ENCODE measurements at places on chromosomes 1 and 21.

- no peak for DNase-seq
Measured at GRCh38 chr1:180343921-180344769, 114.1 kb downstream of the LHX4 start.

DNA sequence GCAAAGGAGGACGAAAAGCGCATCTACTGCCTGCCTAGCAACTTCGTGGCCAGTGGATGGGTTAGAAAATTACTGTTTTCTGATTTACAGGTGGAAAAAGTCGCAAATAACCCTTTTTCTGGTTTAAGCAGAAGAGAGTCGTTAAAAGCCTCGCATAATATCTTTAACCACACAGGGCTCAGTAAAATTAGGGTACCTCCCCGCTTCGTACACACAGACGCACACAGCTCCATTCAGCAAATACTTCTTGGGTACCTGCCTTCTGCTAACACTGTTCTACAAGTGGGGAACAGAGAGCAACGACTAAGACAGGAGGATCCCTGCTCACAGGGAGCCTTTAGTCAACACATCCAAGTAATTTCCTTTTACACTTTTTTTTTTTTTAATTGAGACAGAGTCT is 704 bp downstream of the ALG6 start:
- DNase-seq: no peak

DNA sequence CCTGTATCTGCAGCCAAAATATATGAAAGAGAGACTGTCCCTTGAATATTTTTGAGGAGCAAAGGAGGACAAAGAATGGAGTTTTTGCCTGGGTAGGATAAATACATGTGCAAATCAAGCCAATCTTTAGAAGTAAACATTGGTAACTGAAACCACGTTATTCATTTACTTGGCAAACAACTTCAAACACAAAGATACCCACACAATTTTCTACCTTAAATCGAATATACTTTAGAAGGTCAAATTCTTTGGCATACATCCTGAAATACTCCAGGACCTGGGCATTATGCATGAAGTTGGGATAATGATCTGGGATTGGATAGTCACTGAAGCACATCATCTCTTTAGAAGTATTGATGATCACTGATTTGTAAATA is 9.6 kb downstream of the FMO5 start:
- no peak for DNase-seq

GRCh38 chr1:187883356-187883755 is 1054.6 kb downstream of the PLA2G4A start:
- DNase-seq: no peak

GRCh38 chr1:162475539-162476185 is 22.0 kb upstream of the UHMK1 start:
- no peak for DNase-seq

- DNase-seq: no peak
Measured at GRCh38 chr1:151692226-151692625, 24.4 kb downstream of the CELF3 start.

DNA sequence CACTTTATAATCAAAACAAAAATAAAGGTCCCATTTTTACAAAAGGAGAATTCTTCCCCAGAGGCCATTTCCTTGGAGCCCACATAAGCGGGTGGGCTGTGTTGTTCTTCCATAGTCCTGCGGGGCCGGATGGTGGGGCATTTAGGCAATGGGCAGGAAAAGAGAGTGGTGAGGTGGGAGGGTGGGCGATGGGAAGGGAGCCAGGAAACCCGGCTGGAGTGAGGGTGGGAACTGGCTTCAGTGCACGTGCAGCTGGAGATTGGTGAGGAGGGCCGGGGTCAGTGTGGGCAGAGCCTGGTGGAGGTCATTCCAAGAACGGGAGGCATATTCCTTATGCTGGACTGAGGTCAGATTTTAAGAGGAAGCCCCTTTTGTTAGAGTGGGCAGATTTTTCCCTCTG is 13.6 kb downstream of the NENF start:
- no peak for DNase-seq

DNA sequence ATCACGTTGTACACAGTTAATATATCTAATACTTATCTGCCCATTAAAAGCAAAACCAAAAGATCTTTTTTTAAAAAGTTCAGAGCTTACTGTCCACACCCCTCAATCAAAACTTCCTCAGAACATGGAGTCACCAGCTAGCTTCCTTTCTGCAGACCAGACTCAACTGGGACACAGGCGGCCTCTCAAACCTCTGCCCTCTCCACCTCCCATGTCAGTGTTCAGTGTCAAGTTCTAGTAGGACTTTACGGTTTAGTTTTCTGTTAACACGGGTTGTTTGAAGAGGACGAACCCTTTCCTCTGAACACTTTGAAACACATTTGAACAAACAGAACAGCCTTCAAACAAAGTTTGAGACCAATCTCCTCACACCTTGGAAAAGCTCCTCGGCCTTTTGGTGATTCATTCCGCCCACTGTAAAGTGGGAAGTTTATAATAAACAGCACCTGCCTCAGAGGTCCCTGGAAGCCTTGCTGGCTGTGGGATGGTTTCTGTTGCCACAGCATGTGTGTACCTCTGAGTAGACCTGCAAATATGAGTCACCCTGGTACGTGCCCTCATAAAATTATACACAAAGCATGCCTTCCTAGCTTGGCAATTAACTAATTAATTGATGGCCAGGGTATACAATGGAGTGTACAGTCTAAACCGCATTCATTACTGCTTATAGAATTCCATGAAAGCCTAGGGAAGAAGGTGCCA is 48.4 kb upstream of the SIPA1L2 start:
- no peak for DNase-seq

- no peak for DNase-seq
Measured at GRCh38 chr1:44289530-44289929, 65.5 kb downstream of the ERI3 start.

GRCh38 chr1:161706482-161707347 is at the start of gene FCRLA:
Gene FCRLA, plus strand, starts transcription at chr1:161707229. Its CDS starts 36 bp downstream, at chr1:161707265.
- DNase-seq: no peak

DNA sequence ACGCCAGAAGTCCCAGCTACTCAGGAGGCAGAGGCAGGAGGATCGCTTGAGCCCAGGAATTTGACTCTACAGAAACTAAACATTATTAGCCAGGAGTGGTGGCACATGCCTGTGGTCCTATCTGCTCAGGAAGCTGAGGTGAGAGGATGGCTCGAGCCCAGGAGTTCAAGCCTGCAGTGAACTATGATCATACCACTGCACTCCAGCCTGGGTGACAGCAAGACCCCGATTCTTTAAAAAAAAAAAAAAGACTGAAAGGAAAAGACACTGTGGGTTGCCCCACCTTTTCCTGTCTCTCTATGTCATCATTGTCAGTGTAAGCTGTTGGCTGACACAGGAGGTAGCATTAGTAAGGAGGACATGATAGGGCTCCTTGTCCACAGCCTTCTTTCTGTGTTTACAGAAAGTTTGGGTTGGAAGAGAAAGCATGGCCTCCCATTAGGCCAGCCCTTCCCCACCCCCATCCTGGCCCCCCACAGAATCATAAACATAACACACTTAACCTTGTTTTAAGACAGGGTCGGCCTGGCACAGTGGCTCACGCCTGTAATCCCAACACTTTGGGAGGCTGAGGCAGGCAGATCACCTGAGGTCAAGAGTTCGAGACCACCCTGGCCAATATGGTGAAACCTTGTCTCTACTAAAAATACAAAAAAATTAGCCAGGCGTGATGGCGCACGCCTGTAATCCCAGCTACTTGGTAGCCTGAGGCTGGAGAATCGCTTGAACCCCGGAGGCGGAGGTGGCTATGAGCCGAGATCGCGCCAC is 20.6 kb upstream of the RCAN3 start:
- no peak for DNase-seq

GRCh38 chr1:202151045-202151444 is 6.5 kb upstream of the ARL8A start:
- DNase-seq: no peak

- no peak for DNase-seq
Measured at GRCh38 chr1:85888921-85889320, 180.7 kb upstream of the ZNHIT6 start.

- DNase-seq: no peak
Measured at GRCh38 chr1:178933105-178933561, 62.3 kb upstream of the ANGPTL1 start.

DNA sequence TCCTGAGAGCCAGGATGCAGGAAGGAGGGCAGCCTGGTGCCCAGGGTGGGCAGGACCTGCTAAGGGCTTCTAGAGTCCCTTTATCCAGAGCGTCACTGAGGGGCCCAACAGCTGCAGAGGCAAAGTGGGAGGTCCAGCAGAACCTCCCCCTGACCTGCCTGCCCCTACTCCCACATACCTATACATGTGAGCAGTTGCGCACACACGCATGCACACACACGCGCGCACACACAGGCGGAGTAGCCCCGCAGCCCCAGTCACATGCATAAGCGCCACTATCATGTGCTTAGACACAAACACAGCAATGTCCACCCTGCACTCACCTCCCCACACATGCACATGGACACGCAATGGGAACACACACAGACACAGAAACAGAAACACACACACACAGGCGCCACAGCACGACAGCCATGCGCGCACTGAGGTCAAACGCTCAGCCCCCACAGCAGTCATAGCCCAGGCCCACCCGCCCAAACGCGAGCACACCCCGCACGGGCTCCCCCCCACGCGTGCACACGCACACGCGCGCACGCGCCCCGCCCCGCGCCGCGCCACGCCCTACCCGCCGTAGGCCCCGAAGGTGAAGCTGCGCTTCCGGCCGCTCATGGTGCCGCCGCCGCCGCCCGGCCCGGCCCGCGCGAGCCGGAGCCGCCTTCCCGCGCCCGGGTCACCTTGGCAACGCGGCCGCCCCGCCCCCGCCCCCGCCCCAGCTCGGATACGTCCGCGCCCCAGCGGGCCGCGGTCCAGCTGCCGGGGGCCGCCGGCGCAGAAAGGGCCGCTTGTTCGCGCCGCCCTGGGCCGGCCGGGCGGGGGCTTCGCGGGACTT is 17.7 kb downstream of the RAP1GAP start:
- no peak for DNase-seq

DNA sequence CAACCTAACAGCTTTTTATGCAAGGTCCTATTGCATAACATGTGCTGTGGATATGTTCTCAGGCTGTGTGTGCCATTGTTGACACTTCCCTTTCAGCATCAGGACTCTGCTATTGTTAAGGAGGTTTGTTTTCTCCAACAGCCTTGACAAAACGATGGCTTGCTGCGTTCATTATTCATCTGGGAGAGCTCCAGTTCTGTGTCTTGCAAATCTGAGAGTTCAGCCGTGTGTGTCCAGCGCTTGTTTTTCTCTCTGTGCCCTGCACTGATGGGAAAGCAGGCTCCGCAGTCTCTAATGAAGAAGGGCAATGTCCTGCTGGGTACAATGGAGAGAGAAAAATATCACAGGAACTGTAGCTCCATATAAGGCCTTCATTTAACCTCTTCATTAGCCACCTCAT is 63.7 kb downstream of the CLDN17 start:
- no peak for DNase-seq

GRCh38 chr1:172778456-172779455 is 119.9 kb downstream of the FASLG start:
- DNase-seq: no peak

DNA sequence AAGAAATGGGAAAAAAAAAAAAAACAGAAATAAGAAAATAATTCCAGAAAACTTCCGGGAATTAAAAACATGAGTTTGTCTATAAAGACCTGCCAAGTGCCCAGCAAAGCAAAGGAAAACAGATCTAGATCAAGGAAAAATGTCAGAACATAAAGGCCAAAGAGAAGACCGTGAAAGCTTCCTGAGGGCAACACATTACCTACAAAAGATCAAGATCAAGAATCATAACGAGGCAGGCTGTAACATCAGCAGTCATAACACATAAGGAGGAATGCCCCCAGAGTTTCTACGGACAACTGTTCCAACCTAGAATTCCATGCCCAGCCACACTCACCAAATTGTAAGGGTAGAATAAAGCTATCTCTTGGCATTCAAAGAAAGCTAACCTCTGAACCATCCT is 3.8 kb downstream of the CCSAP start:
- no peak for DNase-seq

- no peak for DNase-seq
Measured at GRCh38 chr1:239237912-239238311, 148.5 kb upstream of the CHRM3 start.

DNA sequence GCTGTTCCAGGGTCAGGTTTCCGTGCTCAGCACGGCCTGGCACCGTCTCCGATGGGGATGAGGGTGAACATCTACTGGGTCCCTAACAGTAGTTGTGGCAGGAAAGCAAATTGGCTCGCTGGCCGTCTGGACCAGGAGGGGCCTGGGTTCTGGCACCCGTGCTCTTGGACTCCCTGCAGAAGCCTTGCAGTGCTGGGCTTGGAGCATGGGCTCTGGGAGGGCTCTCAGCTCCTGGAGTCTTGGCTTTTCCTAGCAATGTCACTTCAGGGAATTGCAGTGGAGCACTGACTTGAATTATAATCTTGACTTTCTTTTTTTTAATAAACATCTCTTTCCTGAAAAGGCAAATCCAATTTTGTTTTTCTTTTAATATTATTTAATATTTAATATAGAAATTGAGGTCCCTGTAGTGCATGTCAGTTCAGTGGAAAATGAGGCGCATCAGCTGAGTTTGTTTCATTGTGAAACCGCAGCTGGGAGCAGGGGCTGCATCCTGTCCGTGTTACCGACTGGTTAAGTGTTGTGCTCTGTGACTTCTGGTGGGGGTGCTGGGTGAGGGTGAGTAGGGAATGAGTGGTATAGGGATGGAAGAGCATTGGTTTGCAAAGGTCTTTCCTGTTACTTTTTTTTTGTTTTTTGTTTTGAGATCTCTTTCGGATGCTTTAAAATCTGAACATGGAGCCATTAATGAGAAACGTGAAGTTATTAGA is 64.1 kb downstream of the PEX14 start:
- no peak for DNase-seq

DNA sequence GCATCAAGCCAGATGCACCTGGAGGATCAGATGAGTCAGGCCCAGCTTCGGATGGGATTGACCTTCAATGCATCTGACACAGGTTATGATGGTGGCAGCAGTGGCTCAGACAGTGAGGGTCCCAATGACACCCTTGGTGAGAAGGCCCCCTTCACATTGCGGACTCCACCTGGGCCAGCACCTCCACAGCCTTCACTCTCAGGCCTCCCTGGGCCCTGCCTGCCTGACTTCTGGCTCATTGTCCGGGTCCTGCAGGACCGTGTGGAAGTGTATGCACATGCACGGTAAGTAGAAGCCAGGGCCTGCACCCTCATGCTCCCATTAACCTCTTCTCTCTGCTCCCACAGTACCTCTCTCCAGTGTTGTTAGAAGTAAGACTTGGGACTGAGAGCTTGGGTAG is 20.8 kb downstream of the HYI start:
- peak; percentile 35 for DNase-seq

- DNase-seq: peak; percentile 79
Measured at GRCh38 chr1:159854693-159855192, 7.7 kb downstream of the VSIG8 start.

DNA sequence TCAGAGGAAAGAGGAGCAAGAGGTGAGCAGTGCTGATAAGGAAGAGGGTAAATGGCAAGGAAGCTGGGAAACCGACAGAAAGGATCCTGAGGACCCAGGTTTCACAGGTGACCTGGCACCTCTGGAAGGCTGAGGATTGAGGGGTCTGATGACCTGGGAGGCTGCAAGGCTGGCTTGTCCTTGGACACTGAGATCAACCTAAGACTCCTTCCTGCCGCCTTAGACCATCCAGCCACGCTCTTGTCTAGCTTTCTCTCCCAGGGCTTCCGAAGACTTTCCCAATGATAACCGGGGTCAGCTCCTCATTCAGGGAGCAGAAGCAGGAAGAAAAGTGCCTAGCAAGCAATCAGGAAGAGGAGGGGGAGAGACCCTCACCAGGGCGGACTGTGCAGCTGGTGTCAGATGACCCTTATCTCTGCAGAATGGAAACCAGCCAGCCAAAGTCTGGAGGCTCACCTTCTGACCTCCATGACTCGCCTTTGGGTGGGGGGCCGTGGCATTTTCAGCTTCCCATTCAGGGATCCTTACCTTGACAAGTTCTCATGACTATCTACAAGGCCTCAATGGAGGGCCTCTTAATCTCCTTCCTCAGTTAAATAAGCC is 77.7 kb downstream of the CAPZB start:
- DNase-seq: no peak

GRCh38 chr1:17128361-17128760 is 9.1 kb upstream of the PADI2 start:
- DNase-seq: no peak

All from breast epithelium (tissue), 4 donors.